ENCODE measurements at places on chromosomes 6 and 20.

GRCh38 chr6:132736239-132736638 lies 21.5 kb downstream of the VNN2 start:
- no peak for DNase-seq

DNA sequence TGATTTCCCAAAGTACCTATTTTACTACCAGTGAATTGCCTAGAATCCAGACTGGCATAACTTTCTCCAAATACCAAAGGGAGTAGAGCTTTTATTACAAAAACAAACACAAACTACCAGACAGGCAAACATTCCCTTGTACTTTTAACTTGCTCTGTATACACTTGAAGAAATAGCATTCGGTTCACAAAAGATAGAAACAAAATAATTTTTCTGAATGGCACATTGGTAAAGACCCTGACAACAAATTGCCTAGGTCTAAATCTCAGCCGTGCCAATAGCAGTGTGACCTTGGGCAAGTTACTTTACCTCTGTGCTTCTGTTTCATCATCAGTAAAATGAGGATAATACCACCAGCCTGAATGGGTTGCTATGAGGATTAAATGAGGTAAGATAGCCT lies 15.9 kb downstream of the ARHGAP18 start:
- DNase-seq, result no peak

DNA sequence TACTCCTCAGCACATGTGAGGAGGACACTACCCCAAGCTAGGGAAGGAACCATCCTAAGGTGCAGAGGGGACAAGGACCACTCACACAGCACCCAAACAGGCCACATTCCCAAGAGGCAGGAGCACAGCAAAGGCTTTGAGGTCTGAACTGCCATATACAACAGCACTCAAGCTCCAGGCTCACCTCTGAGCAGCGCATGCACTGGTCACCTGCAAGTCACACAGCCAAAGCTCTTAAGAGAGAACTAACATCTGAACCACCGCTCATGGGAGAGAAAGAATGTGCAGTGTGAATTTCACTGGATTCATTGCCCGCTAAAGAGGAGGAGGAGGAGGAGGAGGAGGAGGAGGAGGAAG lies 31.0 kb downstream of the NPEPL1 start:
- DNase-seq, result no peak

DNA sequence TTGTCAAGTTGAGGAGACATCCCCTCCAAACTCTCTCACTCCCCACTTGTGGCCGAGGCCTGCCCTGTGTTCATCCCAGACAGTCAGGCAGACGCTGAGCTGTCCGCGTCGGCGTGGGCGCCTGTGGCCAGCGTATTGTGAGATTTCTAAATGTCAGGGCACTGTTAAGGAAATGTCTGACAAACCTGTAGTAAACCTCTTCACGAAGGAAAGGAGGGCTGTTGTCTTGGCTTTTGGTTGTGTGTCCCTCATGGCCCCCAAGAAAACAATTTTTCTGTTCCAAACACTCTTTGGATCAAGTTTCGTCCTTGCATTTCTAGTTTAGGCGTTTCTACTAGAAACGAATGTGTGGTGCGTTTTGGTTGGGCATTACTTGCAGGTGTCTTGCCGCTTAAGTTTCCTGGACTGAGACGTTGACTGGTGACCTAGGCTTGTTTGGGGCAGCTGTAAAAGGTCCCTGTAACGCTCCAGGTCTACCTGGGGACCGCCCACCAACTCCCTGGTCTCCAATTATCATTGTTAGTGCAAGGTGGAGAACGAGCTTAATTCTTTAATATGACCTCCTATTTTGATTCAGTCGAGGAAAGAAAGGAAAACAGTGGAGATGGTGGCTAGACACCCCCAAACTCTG lies 8.7 kb upstream of the POU3F2 start:
- DNase-seq, result no peak

GRCh38 chr6:119736296-119737021 lies 386.9 kb upstream of the MAN1A1 start:
- DNase-seq, result no peak
